ENCODE measurements at places on chromosomes 12 and 14.

DNA sequence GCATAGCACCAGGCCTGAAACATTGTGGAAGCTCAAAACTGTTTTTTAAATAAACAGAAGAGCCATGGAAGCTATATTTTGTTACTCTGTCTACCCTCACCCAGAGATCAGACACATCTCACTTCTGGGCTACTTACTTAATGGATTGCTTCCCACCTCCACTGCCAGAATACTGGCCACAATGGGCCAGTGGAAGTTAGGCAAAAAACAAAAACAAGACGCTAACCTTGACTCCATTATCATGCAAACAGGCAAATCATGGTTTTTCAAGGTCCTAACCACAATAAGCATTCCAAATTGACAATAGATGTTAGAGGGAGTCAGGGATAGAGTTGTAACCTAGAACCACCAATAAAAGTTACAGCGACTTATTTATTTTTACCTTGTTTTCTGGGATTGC lies 52.7 kb upstream of the PTCSC3 start:
- DNase-seq, result no peak

- no peak for DNase-seq
Observed at GRCh38 chr12:24507827-24508226, 441.1 kb downstream of the BCAT1 start.

- DNase-seq, result no peak
Observed at GRCh38 chr12:52066346-52067080, 3.3 kb upstream of the ATG101 start.

DNA sequence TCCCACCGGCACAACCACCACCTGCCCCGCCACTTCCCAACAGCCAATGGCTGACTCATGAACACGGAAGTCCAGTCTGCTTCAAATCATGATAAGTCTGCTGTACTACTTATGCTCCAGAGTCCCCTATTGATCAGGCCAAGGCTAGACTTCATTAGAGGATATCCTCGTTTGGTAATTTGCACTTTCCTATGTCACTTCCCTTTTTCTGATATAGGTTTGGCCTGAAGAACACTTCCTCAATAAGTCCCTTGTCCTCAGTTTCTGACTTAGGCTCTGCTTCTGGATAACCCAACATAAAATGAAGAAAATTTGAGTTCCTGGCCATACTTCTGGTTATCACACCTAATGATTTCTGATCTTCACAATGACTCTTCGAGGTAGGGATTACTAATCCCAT lies 45.3 kb downstream of the IFNG-AS1 start:
- no peak for DNase-seq

DNA sequence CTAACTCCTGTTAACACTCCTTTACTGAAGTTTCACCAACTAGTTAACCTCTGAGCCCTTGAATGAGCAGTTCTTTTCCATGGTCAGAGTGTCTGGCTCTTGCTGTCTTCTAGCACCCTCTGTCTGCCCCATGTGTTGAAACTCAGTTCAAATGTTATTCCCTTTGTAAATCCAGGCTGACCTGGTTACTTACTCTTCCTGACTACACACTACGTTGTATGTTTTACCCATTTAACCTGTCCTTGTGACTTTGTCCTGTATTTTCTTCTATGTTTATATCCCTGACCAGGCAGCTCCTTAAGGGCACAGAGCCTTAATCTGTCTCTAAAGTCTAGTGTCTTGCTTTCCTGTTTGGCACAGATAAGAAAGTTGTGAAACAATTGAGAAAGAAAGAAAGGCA lies 389.0 kb upstream of the RPL10L start:
- no peak for DNase-seq

All from NCI-H510A treated with DMSO at 0.1 percent for 48 hours (cell line).